NCI-H2029 treated with DMSO at 0.1 percent for 48 hours (cell line): ENCODE measurements at places on chromosomes 1 and 21.

DNA sequence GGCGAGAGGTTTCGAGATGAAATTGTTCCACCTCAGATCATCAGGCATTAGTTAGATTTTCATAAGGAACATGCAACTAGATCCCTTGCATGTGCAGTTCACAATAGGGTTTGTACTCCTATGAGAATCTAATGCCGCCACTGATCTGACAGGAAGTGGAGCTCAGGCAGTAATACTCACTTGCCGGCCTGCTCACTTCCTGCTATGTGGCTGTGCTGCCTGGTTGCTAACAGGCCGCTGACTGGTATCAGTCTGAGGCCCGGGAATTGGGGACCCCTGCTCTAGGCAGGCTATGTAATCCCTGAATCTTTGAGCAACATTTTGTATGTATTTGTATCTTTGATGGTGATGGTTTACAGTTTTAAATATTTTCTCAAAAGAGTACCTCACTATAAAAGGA is 32.5 kb downstream of the XKR8 start:
- no peak for DNase-seq

- DNase-seq, result no peak
Measured at GRCh38 chr1:111778066-111778465, 22.4 kb downstream of the DDX20 start.

- DNase-seq, result no peak
Measured at GRCh38 chr1:226466296-226466695, 58.4 kb upstream of the PARP1 start.

- DNase-seq, result no peak
Measured at GRCh38 chr1:228242409-228242808, 34.6 kb downstream of the OBSCN start.

DNA sequence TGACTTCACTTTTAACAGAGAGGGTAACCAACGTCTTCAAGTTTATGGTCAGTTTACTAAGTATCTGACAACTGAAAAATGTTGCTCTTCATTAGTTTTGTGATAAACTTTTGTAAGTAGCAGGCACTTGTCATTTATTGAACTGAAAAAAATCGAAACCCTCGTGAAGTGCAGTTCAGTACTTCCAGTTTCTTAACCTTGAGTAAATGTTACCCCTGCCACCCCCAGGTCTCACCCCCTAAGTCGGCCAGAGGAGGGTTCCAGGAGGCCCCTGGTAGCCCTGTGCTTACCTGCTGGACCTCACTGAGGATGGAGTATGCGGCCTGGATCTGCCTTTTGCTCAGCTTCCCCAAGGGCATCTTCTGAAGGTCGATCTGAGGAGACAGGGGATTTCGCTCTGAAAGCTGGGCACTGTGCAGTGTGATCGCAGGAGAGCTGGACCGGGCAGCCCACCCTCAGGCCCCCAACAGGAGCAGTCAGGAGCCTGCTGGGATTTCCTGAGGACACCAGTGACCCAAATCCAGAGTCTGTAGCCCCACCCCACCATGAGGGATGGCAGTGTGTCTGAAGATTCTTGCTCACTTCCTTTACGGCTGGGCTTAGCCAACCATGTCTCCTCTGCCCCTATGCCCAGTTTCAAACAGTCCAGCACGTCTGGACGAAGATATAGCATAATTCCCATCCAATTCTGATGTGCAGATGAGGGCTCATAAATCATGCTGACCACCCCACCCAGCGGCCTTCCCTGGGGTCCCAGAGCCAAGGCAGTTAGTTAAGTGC is 37.6 kb downstream of the PARP1 start:
- DNase-seq, result no peak

DNA sequence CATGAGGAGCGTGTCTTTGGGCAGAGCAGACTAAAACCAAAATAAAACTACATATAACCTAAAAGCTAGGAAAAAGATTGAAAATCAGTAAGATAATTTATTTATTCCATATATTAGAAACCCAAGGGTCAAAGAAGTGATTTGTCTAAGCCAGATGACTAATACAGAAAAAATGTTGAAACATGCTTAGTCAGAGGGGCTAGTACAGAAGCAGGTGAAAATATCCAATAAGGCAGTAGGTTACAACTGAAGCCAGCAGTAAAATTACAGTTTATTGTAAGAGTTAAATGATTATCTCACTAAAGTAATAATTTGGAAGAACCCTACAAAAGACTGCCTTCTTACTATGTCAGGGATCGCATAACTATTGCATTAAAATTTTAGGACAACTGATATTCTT is 1190.9 kb upstream of the PRMT6 start:
- DNase-seq, result no peak

DNA sequence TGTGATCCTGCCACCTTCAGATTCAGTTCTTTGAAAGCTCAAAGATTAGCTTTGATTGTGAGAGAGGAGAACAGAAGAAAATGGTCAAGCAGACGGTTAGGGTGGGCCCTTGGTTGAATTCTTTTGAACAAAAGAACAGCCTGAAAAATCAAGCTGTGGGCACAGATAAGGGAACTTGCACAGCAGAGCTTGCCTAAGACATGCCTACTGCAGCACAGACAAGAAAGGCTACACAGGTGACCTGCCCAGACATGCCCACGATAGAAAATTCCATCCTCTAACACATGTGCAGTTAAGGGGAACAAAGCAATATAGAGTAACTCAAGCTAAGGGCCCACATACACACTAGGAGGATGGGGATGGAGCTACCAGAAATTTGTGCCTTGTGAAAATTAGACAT is 512.5 kb upstream of the LRRC7 start:
- no peak for DNase-seq

GRCh38 chr1:55584526-55585401 is 369.6 kb upstream of the USP24 start:
- DNase-seq, result peak; percentile 81

DNA sequence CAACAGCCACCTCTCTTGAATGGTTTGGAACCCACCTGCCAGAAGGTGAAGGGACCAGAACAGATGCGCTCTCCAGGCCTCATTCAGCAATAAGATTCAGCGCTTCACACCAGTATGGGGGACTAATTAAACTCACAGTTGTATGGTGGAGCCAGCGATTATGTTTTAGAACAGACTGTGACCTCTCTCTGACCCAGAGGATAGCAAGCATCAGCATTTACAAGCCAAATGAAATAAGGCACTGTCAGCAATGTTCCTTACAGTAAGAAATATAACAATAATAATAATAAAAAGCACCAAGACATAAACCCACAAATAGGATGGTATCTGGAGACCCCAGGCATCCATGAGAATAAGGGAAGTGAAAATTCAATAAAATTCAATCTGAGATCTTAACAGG is 6.9 kb upstream of the CDC42BPA start:
- DNase-seq, result no peak

GRCh38 chr21:38121888-38122720 is 134.7 kb upstream of the KCNJ15 start:
- DNase-seq, result no peak

- DNase-seq, result no peak
Measured at GRCh38 chr1:228786361-228787129, 51.3 kb downstream of the RHOU start.

GRCh38 chr1:84272401-84272800 is 29.1 kb upstream of the SAMD13 start:
- DNase-seq, result peak; percentile 87

- DNase-seq, result no peak
Measured at GRCh38 chr1:77536813-77537212, 145.6 kb downstream of the ZZZ3 start.

DNA sequence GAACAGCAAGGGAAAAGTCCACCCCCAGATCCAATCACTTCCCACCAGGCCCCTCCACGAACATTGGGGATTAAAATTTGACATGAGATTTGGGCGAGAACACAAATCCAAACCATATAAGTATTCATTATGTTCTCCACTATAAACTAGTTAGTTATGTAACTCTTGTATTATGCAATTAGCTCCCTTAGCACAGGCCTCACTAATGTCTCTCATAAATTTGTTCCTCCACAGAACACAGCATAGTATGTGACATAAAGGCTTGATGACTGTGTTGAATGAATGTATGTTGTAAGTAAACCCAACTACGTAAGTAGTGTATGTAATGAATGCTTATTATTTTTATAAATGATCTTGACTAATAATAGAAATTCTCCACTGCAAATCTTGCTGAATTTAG is 223.3 kb upstream of the ZRANB2 start:
- no peak for DNase-seq

DNA sequence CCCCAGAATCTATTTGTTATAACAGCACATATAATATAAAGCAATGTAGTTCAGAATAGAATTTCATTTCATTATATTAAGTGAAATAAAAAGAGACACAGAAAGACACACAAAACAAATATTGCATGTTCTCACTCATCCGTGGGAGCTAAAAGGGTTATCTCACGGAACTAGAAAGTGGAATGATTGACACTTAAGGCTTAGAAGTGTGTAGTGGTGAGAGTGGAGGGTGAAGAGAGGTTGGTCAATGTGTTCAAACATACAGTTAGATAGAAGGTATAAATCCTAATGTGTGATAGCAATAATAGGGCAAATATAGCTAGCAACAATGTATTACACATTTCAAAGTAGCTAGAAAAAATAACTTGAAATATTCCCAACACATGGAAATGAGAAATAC is 1001.7 kb upstream of the TMPRSS15 start:
- no peak for DNase-seq

DNA sequence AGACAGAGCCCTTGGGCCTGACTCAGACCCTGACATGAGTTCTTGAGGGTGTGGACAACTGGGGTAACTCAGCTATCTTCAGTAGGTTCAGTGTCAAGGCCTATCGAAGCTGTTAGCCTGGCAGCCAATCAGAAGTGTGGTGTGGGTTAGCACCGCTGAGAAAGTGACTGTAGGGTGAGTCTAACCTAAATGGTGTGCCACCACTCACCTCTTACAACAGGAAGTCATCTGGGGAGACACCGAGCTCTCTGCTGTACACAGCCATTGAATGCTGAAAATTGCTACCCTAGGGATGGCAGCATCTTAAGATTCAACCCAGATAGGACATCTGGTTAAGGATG is 44.6 kb downstream of the RASSF5 start:
- no peak for DNase-seq

- no peak for DNase-seq
Measured at GRCh38 chr1:76075877-76076276, 1.3 kb downstream of the ST6GALNAC3 start.
